Activated CD8-positive, alpha-beta memory T cell treated with anti-CD3 and anti-CD28 coated beads for 48 hours (primary cell): ENCODE measurements at places on chromosomes 1 and 21.

GRCh38 chr1:45608175-45609156, 15.4 kb downstream of the CCDC17 start:
- DNase-seq, result no peak

GRCh38 chr1:230877924-230878590, 9.7 kb upstream of the C1orf198 start:
- no peak for DNase-seq

GRCh38 chr1:109259674-109260557, 10.6 kb downstream of the CELSR2 start:
- no peak for DNase-seq

GRCh38 chr1:107344836-107345235, 204.0 kb downstream of the NTNG1 start:
- no peak for DNase-seq

DNA sequence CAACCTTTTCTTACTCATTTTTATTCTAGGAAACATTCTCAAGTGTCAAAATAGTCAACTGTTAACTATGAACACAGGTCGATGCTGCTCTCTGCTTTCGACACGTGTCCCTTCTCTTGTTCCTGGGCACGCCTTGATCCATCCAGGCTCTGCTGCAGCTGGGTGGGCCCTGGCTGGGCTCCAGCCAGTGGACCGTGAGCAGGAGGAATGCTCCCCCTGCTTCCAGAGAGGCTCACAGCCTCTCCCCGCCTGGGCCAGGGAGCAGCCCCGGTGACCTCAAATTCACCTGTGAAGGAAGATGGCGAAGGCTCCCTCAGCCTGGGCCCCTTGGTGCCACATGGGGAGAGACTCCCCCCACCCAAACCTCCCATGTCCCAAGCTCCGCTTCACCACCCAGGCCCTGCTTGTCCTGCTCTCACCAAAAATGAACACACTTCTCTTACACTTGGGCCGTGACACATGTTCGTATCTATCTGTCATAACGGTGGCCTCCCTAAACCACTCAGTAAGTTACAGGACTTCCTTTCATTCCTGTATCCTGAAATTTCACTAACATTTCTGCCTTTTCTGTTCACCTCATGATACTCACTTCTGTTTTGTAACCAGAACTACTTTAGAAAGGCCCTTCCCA, 24.6 kb upstream of the ADARB1 start:
- no peak for DNase-seq

- no peak for DNase-seq
Measured at GRCh38 chr1:145877923-145878486, 7.7 kb downstream of the ANKRD35 start.

- peak; percentile 52 for DNase-seq
Measured at GRCh38 chr1:39183503-39184353, 20.8 kb upstream of the MACF1 start.

DNA sequence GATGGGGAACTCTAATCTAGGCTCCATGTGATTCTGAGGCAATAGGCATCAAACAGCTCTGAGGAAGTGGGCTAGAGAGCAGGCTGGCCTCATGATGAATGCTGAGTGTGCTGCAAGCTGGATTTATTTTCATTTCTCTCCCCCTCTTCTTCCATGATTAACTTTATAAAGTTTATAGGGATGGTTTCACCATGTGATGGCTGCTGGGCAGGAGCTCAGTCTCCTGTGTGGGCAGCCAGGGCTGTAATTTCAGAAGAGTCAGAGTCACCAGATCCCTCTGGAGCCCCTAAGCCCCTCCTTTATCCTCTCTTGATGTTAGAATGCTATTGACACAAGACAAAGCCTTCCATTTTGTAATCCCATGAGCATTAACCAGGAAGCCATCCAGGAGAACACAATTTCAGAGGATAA, 143.6 kb downstream of the CNIH3 start:
- no peak for DNase-seq

DNA sequence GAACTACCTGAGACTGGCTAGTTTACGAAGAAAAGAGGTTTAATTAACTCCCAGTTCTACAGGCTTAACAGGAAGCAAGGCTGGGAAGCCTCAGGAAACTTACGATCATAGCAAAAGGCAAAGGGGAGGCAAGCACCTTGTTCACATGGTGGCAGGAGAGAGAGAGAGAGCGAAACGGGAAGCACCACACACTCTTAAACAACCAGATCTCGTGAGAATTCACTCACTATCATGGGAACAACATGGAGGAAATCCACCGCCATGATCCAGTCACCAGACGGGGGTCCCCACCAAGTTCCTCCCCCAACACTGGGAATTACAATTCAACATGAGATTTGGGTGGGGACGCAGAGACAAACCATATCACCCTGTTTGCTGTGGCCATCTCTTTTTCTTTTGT, 11.8 kb downstream of the MT1HL1 start:
- DNase-seq, result no peak

DNA sequence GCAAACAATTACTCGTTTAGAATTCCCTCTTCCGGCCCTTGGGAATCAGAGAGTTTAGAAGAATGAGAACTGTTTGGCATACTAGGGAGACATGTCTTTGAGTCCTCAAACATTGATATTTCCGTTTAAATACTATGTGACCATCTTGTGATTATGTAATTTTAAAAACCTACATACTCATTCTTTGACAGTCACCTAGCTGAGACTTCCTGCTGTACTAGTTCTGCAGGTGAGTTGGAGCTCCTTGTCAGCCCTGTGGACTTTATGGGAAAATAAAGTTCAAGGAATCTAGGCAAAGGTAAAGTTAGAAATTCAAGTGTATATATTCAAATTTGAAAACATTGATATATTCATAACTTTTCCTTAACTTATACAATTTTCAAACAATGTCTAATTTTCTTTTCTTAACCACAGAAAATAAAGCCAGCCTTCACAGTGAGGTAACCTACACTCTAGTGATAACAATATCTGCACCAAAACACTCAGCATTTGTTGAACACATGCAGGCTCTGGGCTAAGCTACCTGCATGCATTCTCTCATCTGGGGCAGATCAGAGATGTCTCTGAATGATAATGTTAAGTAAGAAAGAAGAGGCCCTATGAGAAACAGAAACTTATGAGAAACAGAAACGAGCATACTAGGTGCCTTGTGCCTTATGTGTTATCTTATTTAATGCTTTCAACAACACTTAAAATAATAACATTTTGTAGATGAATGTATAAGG, 67.0 kb upstream of the BACE2 start:
- no peak for DNase-seq

- no peak for DNase-seq
Measured at GRCh38 chr21:33249331-33250002, 16.7 kb upstream of the IL10RB start.

- no peak for DNase-seq
Measured at GRCh38 chr1:26307363-26307781, 936 bp upstream of the UBXN11 start.

GRCh38 chr1:17122521-17123164, 3.4 kb upstream of the PADI2 start:
- no peak for DNase-seq

DNA sequence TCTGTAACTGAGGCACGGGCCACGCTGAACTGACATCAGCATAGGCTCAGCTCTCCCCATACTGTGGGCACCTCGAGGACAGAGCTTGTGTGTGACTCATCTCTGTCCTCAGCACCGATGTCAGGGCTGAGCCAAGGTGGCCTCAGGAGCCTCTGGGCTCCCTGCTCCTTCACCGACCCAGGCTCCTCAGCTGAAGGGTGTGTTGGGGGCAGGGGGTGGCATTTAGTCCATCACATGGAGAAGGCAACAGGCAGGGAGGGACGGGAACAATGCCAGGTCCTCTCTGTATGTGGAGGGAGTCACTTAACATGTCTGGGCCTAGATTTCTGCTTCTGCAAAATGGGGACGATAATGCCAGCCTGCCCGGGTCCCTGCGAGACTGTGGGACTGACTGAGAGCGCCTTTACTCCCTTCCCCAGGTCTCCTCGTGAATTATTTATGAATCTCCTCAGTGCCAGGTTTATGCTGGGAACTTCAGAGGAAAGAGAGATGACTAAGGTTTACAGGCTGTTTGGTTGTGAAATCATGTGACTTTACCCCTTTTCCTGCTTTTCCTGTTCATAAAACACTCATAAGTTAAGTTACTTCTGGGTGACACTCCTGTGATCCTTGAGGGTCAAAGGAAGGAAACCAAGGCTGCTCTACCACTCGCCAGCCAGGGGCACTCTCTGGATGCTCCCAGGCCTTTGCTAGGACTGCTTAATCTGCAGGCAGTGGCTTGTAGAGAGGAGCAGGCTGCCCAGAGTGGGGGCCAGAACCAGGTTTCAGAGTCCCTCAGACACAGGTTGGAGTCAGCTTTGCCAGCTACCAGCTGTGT, 16.2 kb downstream of the TTC39A start:
- no peak for DNase-seq

GRCh38 chr1:246597340-246597739, 31.1 kb downstream of the CNST start:
- DNase-seq, result no peak

DNA sequence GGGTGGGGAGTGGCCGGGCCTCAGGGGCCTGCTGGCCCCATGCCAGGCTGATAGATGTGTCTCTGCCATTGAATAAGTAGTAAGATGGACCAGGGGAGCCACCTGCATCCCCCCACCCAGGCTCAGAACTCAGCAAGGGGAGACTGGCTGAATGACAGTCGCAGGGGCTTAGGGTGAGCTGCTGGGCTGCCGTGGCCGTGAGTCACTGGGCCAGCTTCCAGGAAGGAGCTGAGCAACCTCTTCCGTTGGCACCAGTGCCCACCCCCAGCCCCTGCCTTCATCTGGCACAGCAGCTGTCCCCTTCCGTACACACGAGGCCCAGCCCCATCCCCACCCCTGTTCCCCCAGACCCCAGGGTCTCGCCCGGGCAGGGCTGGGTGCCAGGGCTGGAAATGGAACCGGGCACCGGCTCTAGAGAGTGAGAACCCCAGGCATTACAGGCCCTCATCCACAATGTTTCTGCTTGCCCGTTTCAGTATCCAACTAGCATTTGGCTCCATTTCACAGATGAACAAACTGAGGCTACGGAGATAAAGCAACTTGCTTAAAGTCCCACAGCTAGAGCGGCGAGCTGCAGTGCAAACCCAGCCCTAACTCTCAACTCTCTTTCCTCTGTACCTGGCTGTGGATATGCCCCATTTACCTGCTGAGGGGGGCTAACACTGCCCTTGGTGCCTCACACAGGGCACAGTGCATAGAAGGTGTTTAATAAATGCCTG, 10.2 kb downstream of the WNT4 start:
- DNase-seq, result no peak

GRCh38 chr1:48773133-48773532, 3.6 kb downstream of the BEND5 start:
- DNase-seq, result no peak
